ENCODE measurements at places on chromosomes 11 and 22.
A peak's percentile ranks its signal among the peaks of the same experiment; 100 is the strongest.

DNA sequence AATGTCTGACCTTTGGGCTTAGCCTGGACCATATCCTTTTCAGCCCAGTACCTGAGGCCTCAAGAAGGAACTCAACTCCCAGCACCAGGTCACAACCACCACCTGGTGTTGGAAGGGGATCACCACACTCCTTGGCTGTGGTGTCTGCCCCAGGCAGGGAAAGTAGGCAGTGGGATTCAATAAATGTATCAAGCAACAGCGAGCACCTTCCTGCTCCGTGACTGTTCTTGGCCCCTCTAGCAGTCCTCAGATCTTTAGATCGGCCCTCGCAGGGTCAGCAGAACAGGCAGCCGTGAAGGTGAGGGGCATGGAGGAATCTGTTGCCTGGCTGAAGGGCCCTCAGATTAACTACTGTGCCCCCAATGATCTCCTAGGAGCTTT is 15.9 kb downstream of the ARFGAP2 start:
- no peak for DNase-seq

GRCh38 chr22:42825796-42826195 is 31.3 kb downstream of the ARFGAP3 start:
- no peak for DNase-seq

GRCh38 chr11:14312736-14313438 is 46.1 kb downstream of the RRAS2 start:
- DNase-seq: no peak

- DNase-seq: no peak
Observed at GRCh38 chr11:115390441-115390840, 113.8 kb downstream of the CADM1 start.

- DNase-seq: no peak
Observed at GRCh38 chr11:57482782-57483561, 22.6 kb downstream of the RTN4RL2 start.

- no peak for DNase-seq
Observed at GRCh38 chr11:35541621-35542375, 16.4 kb upstream of the PAMR1 start.

DNA sequence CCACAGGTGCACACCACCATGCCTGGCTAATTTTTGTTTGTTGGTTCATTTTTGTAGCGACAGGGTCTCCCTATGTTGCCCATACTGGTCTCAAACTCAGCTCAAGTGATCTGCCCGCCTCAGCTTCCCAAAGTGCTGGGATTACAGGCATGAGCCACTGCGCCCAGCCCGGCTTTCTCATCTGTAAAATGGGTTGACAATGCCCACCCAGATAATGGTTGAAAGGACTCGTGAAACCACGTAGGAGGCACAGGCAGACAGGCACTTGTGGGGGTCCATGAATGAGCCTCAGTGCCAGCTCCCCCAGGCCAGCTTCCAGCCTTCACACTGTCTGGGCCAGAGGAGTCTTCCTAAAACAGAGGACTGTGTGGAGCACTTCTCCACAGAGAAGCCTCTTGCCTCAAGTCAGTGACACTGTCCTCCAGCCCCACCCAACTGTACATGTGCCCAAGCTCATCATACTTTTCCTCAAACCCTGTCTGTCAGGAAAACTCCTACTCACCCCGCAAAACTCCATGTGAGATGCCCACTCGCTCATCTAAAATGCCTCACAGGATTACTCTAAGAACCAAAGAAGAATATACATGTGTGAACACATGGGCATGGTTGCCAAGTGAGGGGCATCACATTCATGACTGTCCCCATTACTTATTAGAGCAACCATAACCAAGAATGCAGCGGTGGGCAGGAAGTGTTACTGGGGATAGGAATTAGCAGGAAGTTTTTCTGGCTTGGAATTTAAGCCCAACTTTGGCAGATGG is 32.1 kb upstream of the WNT7B start:
- no peak for DNase-seq

- DNase-seq: no peak
Observed at GRCh38 chr22:42432020-42432596, at the start of gene NFAM1. TSS of gene NFAM1 (minus strand) at chr22:42432403. CDS start at chr22:42432357, 46 bp downstream.

- DNase-seq: peak; percentile 35
Observed at GRCh38 chr22:22593964-22594656, 35.0 kb upstream of the PRAME start.

DNA sequence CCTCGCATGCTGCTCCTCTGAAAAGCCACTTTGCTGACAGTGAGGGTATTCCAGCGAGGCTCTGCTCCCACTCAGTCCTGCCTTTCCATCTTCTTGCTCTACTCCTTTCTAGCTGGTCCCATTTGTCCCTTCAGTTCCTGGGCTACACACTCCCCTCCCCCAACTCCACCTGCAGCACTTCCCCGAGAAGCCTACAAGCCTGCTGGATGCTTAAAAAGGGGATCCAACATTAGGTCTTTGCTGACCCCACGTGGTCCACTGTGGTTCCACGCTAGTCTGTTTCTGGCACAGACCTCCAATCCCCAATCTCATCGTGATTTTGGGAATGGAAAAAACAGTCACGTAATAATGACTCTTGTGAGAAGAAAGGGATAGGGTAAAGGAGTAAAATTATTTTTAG is 121.6 kb upstream of the SNX19 start:
- DNase-seq: no peak

GRCh38 chr11:6693342-6694228 is 10.4 kb upstream of the MRPL17 start:
- no peak for DNase-seq

- DNase-seq: peak; percentile 66
Observed at GRCh38 chr11:71977743-71978418, 20.8 kb upstream of the IL18BP start.

DNA sequence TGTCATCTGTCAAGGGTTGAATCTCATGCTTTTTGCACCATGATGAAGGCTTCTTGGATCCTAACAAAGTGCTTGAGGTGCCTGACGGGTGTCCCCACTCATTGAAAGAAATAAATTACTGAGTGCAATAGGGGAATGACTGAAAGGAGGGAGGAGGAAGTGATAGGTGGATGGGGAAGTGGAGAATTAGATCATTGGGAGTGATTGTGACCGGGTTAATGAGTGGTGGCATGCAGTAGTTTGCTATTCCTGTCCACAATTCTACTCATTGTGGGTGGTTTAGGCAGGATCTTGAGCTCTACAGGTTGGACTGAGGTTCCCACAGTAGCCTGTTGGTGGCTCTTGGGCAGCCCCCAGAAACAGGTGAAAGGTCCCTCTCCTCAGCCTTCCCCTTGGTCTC is 44.3 kb downstream of the THAP12 start:
- DNase-seq: no peak

GRCh38 chr22:37069319-37069718 is 17.8 kb downstream of the KCTD17 start:
- DNase-seq: no peak

DNA sequence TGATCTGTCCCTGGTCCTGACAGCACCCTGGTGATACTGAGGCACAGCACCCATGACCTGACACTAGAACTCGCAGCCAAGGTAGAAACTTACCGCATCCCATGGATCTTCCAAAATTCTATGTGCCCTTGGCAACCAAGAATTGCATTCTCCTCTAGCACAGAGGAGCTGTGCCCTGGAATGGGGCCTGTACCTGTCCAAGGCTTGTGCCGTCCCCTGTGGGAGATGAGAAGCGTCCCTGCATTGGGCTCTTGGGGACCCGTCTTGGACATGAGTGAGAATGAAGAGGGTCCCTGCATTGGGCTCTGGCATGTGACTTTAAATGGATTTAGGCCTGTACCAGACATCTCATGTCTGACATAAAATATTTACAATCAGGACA is 67.1 kb downstream of the GGTLC2 start:
- no peak for DNase-seq

- DNase-seq: no peak
Observed at GRCh38 chr22:20970939-20971657, 4.0 kb downstream of the AIFM3 start.

- no peak for DNase-seq
Observed at GRCh38 chr11:65867284-65868071, 5.1 kb downstream of the EFEMP2 start.

DNA sequence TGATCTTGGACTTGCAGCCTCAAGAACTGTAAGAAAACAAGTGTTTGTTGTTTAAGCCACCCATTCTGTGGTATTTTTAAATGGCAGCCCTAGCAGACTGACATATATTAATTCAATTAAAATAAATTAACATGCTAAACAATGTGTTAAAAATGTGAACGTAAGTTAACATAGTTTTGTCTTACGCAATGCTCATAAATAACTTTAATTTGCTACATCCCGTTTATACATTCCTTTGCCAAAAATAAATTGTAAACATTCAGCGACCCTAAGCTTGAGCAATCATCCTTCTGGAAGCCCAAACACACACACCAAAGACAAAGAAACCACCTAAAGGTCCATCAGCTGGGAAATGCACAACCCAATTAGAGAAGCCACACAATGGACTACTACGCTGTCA is 70.4 kb downstream of the CELSR1 start:
- no peak for DNase-seq

- DNase-seq: no peak
Observed at GRCh38 chr11:23280088-23280487, 419.8 kb upstream of the CCDC179 start.

GRCh38 chr11:74427384-74427886 is 29.2 kb upstream of the PGM2L1 start:
- DNase-seq: no peak

- no peak for DNase-seq
Observed at GRCh38 chr11:131025020-131025419, 108.7 kb upstream of the SNX19 start.

DNA sequence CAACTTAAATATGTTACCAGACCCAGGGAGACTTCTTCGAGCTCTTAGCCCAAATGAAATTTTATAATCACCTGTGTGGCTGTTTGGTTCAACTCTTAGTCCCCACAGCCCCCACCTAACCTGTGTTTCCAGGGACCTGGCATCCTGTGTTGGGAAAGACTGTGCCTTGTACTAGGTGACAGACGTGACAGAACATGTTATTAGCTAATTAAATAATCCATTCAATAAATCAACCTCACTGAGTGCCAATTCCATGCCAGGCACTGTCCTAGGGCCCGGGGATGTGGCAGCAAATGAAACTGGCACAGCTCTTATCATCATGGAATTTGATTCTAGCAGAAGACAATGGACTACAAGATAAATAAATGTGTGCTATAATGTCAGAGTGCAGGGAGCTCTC is 431.9 kb downstream of the MIAT start:
- no peak for DNase-seq

GRCh38 chr11:62669420-62670161 is 1.9 kb upstream of the UQCC3 start:
- DNase-seq: no peak

DNA sequence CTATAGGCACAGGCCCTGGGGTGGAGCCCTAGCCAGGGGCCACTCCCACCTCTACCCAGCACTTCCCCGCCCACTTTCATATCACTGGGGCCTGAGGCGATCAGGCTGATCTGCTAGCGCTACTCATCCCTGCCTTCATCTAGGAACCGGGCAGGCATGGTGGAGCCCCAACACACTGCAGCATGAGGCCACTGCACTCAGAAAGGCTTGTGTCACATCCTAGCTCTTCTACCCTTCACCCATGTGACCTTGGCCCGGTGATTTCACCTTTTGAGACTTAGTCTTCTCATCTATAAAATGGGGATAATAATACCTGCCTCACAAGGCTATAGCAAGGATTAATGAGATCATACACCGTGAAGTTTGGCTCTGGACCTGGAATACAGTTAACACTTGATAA is 18.1 kb upstream of the GDPD5 start:
- DNase-seq: no peak

DNA sequence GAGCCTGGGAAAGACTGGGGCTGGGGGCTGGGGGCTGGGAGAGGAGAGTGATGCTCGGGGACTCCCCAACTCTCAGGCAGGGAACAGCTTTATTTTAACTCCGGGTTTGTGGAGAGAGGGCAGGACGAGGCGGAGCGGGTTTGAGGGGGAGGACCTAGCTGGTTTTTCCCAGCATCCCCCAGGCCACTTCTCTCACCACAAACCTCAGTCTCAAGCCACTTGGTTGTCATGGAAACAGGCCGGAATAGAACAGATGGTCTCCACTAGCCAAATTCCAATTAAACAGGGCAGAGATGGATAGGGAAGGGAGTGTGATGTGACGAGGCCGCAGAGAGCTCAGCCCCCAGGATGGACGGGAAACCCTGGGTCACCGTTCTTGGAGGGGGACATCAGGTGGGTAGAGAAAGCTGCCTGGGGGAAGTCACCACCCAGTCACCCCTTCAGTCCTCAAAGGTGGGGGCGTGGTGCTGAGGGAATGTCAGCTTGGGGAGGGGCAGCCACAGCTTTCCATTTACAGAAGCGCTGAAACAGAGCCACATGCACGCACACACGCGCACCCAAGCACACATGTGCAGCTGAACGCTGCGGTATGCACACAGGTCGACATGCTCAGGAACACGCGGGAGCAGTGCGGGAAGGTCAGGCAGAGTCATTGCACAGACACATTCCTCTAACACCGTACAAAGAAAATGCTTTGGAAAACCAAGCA is 19.2 kb downstream of the NECTIN1 start:
- no peak for DNase-seq

- no peak for DNase-seq
Observed at GRCh38 chr22:43722444-43722843, 89.7 kb downstream of the EFCAB6 start.

GRCh38 chr22:38570779-38571364 is 889 bp upstream of the DMC1 start:
- peak; percentile 61 for DNase-seq

GRCh38 chr11:46808799-46809431 is 37.2 kb downstream of the CKAP5 start:
- no peak for DNase-seq

DNA sequence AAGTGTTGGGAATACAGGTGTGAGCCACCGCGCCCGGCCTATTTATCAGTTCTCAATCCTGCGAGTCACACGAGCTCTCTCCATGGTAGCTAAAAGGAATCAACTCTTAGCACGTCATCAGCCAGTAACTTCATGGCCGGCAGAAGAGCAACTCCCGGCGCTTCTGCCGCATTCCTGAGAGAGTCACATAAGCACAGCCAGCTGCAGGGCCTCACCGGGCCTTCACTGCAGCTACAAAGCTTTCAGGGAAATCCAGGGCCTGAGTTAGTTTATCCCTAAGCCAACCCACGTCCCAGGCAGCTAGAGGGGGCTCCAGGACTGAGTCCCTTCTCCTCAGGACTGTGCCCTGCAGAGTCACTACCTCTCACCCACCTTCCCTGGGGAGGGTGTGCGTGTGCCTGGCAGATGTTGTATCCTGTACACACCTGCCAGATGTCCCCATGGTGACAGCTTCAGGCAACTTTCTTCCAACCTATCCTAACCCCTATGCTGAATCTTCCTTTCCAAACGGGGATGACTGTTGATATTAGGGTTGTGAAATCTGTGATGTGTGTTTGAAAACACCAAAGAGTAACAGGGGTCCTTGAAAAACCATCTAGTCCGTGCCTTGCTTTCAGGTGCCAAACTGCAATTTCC is 45.9 kb upstream of the ARFGAP3 start:
- no peak for DNase-seq

GRCh38 chr11:103731670-103732069 is 304.8 kb upstream of the DDI1 start:
- no peak for DNase-seq

GRCh38 chr11:2208691-2209369 is 37.2 kb upstream of the TH start:
- no peak for DNase-seq

- no peak for DNase-seq
Observed at GRCh38 chr11:134657631-134658030, 245.6 kb upstream of the B3GAT1 start.

GRCh38 chr11:75513250-75513649 is 12.5 kb downstream of the GDPD5 start:
- no peak for DNase-seq

- no peak for DNase-seq
Observed at GRCh38 chr11:102320188-102320587, 2.9 kb downstream of the BIRC3 start.
